ENCODE measurements at places on chromosomes 7 and 10. TPM values are rescaled to one million over a fixed set of nuclear protein-coding genes. Genes with fewer than 3 reads are reported as not detected.
A peak's percentile ranks its signal among the peaks of the same experiment; 100 is the strongest.

The ETV1 gene
- total RNA-seq: not detected

The AKR1C4 gene
- not detected for total RNA-seq

The NAT16 gene
- total RNA-seq: not detected

The CREB5 gene
- total RNA-seq: not detected

The VAX1 gene
- total RNA-seq: not detected

DNA sequence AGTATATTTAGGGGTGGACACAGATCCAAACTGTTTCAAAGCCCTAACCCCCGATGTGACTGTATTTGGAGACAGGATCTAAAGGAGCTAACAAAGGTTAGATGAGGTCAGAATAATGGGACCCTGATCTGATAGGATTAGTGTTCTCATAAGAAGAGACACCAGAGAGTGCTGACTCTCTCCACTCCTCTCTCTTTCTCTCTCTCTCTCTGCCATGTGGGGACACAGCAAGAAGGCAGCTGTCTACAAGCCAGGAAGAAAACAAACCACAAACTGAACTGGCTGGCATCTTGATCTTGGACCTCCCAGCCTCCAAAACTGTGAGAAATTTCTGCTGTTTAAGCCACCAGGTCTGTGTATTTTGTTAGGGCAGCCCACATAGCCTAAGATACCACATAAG is 84.7 kb upstream of the KDM7A start:
- no peak for DNase-seq
- no peaks in the 10 kb centered on the region for H3K36me3 ChIP-seq
- no peak overlapping the region for H3K27ac ChIP-seq
- H3K4me3 ChIP-seq: no peak overlapping the region

- no peaks in the 10 kb centered on the region for H3K27me3 ChIP-seq
- no peaks in the 10 kb centered on the region for H3K4me1 ChIP-seq
- H3K36me3 ChIP-seq: no peaks in the 10 kb centered on the region
- H3K27ac ChIP-seq: no peak overlapping the region
- H3K4me3 ChIP-seq: no peak overlapping the region
Measured at GRCh38 chr10:75538144-75538543, 106.7 kb downstream of the LRMDA start.

GRCh38 chr7:8119262-8119661 is 142.7 kb downstream of the ICA1 start:
- H3K36me3 ChIP-seq: no peaks in the 10 kb centered on the region
- no peak for DNase-seq
- H3K4me3 ChIP-seq: no peak overlapping the region
- H3K4me1 ChIP-seq: peaks cover 77% of the 10 kb centered on the region

DNA sequence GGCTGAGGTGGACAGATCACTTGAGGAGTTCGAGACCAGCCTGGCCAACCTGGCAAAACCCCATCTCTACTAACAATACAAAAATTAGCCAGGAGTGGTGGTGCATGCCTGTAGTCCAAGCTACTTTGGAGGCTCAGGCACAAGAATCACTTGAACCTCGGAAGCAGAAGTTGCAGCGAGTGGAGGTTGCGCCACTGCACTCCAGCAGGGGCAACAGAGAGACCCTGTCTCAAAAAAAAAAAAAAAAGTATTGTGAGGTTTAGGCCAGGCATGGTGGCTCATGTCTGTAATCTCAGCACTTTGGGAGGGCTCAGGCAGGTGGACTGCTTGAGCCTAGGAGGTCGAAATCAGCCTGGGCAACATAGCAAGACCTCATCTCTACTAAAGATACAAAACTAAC is 16.0 kb downstream of the TET1 start:
- no peak overlapping the region for H3K27ac ChIP-seq
- no peaks in the 10 kb centered on the region for H3K36me3 ChIP-seq
- DNase-seq: no peak
- peaks cover 8% of the 10 kb centered on the region for H3K4me1 ChIP-seq
- no peak overlapping the region for H3K4me3 ChIP-seq

DNA sequence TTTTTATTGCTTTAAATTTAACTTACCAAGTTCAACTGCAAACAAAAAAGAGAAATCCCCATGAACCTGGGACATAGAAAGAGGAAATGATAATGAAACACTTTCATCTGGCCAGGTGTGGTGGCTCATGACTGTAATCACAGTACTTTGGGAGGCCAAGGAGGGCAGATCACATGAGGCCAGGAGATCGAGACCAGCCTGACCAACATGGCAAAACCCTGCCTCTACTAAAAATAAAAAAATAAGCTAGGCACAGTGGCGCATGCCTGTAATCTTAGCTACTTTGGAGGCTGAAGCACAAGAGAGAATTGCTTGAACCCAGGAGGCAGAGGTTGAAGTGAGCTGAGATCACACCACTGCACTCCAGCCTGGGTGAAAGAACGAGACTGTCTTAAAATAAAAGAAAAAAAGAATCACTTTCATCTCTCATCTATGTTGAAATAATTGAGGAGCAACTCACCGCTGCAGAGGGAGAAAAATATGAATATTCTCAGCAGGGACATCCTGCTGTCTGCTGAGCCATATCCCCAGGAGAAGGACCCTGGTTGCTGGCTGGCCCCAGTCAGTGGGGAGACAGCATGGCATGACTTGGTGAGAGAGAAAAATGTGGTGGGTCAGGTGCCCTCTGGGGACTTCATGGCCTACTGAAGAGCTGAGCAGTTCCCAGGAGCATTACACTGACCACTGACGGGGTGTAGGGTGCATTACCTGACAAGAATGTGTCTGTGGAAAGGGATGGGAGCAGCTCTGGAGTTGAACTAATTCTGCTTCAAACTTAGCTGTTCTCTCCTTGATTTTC is 22.8 kb upstream of the TARP start:
- no peak overlapping the region for H3K27ac ChIP-seq
- no peaks in the 10 kb centered on the region for H3K36me3 ChIP-seq
- H3K4me3 ChIP-seq: no peak overlapping the region
- DNase-seq: no peak
- H3K27me3 ChIP-seq: no peaks in the 10 kb centered on the region

DNA sequence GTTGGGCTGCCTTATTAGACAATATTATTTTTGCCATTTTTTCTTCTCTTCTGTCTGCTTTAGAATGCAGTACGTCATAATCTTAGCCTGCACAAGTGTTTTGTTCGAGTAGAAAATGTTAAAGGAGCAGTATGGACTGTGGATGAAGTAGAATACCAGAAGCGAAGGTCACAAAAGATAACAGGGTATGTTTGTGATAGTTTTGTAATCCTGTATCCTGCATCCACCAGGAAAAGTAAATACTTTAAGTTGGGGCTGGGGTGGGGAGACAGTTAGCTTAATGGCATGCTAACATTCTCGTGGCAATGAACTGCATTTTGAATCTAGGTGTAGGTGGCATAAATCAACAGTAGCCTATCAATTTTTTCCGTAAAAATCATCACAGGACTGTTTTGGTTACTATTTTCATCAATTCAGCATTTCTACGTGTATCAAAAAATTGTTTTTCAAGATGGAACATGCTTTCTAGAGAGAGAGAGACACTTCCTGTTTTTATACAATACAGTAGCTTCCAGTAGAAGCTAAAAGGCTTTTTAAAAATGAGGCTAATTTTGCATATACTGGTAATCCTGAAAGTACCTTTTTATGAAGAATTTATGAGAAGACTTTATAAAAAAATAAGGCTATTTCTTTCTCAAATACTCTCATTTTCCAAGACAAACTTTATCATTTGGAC is 247.5 kb downstream of the FOXP2 start:
- H3K27me3 ChIP-seq: no peaks in the 10 kb centered on the region
- H3K36me3 ChIP-seq: no peaks in the 10 kb centered on the region
- H3K27ac ChIP-seq: no peak overlapping the region
- no peak overlapping the region for H3K4me3 ChIP-seq
- no peaks in the 10 kb centered on the region for H3K4me1 ChIP-seq

GRCh38 chr10:45379891-45380540 is 6.0 kb downstream of the ALOX5 start:
- H3K4me3 ChIP-seq: no peak overlapping the region
- H3K36me3 ChIP-seq: no peaks in the 10 kb centered on the region
- peaks cover 10% of the 10 kb centered on the region for H3K4me1 ChIP-seq
- H3K27ac ChIP-seq: no peak overlapping the region

DNA sequence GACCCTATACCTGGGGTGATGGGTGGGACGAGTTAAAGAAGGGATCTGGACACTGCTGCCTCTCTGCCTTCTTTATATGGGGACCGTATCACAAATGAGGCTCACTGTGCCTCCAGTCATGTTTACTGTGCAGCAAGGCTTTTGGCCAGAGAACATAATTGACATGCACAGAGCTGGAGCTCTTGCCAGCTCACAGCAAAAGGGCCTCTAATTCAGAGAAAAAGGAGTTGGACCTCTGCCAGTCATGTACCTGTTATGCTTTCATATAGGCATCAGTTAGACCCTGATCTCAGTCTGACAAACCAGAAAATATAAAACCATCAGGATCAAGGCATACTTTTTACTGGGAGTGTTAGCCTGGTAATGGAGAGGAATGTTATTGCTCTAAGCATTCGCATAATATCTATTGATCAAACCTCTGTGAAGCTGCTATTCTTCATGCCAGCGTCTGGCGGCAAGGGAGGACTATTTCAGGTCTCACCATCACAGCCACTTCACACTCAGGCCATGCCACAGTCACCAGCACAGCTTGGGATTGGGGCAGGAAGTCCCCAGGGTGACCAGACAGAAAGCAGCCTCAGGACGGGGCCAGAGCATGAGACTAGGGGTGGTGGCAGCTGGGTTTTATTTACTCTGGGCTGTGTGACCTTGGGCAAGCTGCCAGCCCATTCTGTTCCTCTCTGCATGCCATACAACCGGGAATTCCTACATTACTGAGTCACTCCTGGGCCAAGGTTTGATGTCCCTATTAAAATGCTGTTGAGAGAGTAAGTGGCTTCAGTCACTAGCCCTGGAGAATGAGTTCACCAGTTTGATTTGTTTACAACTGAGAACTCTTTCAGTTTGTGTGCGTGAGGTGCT is 90.1 kb downstream of the NPSR1 start:
- no peak for DNase-seq
- no peaks in the 10 kb centered on the region for H3K4me1 ChIP-seq
- no peak overlapping the region for H3K27ac ChIP-seq
- no peaks in the 10 kb centered on the region for H3K27me3 ChIP-seq
- no peaks in the 10 kb centered on the region for H3K36me3 ChIP-seq

DNA sequence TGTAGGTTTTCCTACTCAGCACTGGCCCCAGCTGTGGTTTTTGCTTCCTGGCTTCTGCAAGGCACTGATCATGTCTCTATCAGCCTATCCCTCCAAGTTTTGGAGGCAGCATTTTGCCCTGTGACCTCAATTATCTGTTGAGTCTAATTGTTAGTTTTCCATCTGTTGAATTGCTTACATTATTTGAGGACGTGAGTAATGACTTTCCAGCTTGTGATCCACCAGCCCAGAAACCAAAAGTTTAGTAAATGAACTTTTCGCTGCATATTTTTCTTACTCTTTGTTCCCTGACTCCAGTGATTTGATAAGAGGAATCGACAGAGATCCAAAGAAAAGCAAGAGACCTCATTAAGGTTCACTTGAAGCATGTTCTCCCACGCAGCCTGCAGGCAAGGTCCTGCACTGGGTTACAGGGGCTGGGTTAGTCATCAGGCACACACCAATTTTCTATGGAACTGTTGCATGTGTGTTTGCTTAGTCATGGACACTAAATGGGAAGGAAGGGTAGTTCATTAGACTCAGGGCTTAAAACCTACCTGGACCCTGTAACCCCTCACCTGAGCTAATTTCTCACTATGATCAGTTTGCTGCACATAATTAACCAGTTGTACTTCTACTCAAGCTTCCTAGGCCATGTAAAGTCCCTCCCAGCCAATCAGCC is 57.2 kb downstream of the AKR1E2 start:
- no peak overlapping the region for H3K4me3 ChIP-seq
- H3K36me3 ChIP-seq: no peaks in the 10 kb centered on the region
- H3K27me3 ChIP-seq: no peaks in the 10 kb centered on the region
- H3K4me1 ChIP-seq: no peaks in the 10 kb centered on the region
- no peak overlapping the region for H3K27ac ChIP-seq
- DNase-seq: no peak

GRCh38 chr7:131909151-131909768 is 352.8 kb upstream of the PODXL start:
- H3K36me3 ChIP-seq: no peaks in the 10 kb centered on the region
- H3K4me1 ChIP-seq: no peaks in the 10 kb centered on the region
- no peak overlapping the region for H3K27ac ChIP-seq
- no peak overlapping the region for H3K4me3 ChIP-seq
- DNase-seq: no peak

- DNase-seq: no peak
- no peaks in the 10 kb centered on the region for H3K27me3 ChIP-seq
- H3K4me3 ChIP-seq: no peak overlapping the region
Measured at GRCh38 chr10:123470336-123470921, 195.7 kb upstream of the GPR26 start.

GRCh38 chr7:87148332-87148955 is 3.8 kb upstream of the DMTF1 start:
- peaks cover 9% of the 10 kb centered on the region for H3K4me1 ChIP-seq
- peak; percentile 28 for DNase-seq
- H3K27ac ChIP-seq: no peak overlapping the region
- no peak overlapping the region for H3K4me3 ChIP-seq

DNA sequence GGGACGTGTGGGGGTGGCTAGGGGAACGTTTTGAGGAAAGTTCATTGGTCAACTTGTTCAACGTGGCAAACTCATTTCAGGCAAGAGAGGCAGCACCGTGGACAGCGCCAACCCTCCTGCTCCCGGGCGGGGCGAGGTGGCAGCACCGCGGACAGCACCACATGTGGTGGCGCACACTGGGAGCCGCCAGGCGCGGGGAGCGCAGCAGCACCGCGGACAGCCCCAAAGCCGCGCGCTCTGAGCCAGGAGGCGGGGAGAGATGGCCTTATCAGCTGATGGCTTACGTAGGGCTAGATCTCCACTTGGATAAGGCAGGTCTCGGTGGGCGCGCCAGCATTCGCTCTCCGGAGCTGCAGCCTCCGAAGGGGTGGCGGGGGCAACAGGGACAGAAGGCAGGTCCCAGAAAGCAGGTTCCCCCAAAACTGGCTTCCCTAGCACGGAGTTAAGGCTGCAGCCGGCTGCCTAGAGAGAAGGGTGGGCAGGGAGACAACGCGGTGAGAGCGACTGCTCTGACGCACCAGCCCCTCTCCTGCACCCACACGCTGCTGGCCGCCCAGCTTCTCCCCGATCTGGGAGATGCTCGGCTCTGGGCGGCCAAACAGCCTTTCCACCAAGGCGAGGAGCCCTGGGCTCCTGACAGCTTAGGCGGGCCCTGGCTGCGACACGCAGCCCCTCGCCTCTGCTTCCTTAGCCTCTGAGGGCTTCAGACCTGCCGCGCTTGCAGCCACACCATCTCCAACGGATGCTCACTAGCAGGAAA is at the start of gene HTR5A:
HTR5A (plus strand) TSS at position 333 of the 760 bp plus-strand sequence. CDS start 576 bp downstream, outside the sequence.
- H3K4me1 ChIP-seq: no peaks in the 10 kb centered on the region
- no peaks in the 10 kb centered on the region for H3K36me3 ChIP-seq
- DNase-seq: peak; percentile 72
- H3K4me3 ChIP-seq: no peak within 1 kb of the TSS

DNA sequence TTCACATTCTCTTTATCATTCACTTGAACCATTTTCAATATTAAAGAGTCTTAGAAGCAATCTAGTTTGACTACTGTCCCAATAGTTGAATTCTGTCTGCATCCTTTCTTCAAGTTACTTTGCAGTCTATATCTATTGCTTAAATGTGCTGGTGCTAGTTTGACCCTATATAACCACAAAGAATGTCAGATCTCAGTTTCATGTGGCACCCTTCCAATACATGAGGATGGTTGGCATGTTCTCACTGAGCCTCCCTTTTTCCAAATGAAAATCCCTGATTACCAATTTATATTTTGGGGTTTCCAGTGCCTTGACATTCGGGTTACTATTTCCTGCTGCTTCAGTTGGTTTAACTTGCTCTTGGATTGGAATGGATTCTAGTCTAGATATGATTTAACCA is 292.7 kb downstream of the EXOC4 start:
- H3K27me3 ChIP-seq: no peaks in the 10 kb centered on the region
- no peak overlapping the region for H3K4me3 ChIP-seq
- no peak overlapping the region for H3K27ac ChIP-seq
- no peaks in the 10 kb centered on the region for H3K4me1 ChIP-seq

GRCh38 chr10:28612877-28613276 is 64.4 kb upstream of the BAMBI start:
- no peak overlapping the region for H3K27ac ChIP-seq
- no peak overlapping the region for H3K4me3 ChIP-seq
- H3K27me3 ChIP-seq: no peaks in the 10 kb centered on the region
- peaks cover 75% of the 10 kb centered on the region for H3K36me3 ChIP-seq

Measured in CD4-positive, alpha-beta memory T cell (primary cell).